ENCODE measurements at places on chromosomes 1 and 21. TPM values are rescaled to one million over a fixed set of nuclear protein-coding genes. Genes with fewer than 3 reads are reported as not detected.

Gene S100A7
- not detected for total RNA-seq

GRCh38 chr1:169902751-169903150 lies 9.1 kb upstream of the SCYL3 start:
- DNase-seq: no peak

Gene S100A1
- 35.4 TPM for total RNA-seq

Gene PODN
- total RNA-seq: 3.1 TPM
